ENCODE measurements at places on chromosomes 6 and 20.

- DNase-seq, result no peak
Observed at GRCh38 chr6:89526563-89526869, 93.6 kb downstream of the ANKRD6 start.

GRCh38 chr6:87483929-87484328, 11.2 kb downstream of the SLC35A1 start:
- no peak for DNase-seq

GRCh38 chr20:44810391-44811149, at the start of gene RIMS4:
Gene RIMS4, minus strand, starts transcription at chr20:44810546. Its CDS starts 275 bp downstream, at chr20:44810271.
- DNase-seq, result no peak

DNA sequence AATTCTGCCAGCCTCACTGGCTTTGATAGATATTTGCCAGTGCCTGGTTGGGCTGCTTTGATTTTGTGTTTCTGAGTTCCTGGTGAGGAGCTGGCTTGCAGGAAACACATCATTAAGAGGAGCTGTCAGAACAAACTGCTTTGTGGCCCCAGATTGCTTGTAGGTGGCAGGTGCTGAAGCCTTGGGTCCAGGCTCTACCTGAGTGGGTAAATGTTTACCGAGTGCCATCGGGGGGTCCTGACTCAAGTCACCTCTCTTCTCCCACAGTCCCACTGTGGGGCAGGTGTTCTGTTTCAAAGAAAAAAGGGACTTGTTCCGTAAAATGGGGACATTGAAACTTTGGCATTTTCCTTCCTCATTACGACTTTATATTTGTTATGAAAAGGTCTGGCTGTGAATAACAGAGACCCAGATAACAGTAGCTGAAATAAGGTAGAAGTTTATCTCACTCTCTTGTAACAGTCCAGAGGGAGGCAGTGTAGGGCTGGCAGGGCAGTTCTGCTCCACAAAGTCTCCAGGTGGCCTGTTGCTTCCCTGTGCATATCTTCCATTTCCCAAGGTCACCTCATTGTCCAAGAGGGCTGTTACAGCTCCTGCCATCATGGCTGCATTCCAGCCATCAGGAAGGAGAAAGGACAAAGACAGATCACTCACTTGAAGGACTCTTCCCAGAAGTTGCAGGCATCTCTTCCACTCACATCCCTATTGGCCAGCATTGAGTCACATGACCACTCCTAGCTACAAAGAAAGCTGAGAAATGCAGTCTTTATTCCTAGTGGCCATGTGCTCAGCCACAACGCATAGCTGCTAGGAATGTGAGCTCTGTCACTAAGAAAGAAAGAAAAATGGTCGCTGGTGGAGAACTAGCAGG, 149.9 kb upstream of the KCNG1 start:
- no peak for DNase-seq

GRCh38 chr20:59146780-59147565, 16.6 kb upstream of the ZNF831 start:
- DNase-seq, result no peak

DNA sequence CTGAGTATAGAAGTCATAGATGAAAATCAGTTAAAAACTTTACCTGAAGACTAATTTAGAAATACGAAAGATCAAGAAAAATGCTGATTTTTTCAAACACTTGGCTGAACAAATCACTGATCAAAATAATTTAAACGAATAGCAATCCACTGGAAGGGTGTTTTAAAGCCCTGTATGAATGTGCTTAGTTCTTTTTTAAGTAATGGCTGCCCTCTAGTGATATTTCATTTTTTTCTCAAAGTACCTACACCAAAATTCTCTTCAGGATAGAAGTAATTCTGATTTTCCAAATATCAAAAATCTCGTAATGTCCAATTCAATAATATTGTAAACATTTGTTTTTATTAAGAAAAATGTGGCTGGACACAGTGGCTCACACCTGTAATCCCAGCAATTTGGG, 32.5 kb downstream of the AKAP7 start:
- no peak for DNase-seq

DNA sequence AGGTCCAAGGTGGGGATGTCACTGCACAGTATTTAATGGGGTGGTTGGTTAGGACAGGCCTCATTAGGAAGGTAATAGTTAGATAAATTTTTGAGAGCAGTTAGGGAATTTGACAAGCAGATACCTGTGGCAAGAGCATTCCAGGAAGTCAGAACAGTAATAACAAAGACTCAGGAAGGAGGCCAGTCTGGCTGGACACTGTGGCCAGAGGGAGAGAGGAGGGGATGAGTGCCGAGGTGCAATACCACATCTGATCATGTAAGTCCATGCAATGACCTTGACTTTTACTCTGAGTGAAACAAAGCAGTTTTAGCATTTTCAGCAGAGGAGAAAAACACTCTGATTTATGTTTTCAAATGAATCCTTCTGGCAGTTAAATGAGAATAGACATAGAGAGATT, 990.7 kb upstream of the FLRT3 start:
- no peak for DNase-seq

DNA sequence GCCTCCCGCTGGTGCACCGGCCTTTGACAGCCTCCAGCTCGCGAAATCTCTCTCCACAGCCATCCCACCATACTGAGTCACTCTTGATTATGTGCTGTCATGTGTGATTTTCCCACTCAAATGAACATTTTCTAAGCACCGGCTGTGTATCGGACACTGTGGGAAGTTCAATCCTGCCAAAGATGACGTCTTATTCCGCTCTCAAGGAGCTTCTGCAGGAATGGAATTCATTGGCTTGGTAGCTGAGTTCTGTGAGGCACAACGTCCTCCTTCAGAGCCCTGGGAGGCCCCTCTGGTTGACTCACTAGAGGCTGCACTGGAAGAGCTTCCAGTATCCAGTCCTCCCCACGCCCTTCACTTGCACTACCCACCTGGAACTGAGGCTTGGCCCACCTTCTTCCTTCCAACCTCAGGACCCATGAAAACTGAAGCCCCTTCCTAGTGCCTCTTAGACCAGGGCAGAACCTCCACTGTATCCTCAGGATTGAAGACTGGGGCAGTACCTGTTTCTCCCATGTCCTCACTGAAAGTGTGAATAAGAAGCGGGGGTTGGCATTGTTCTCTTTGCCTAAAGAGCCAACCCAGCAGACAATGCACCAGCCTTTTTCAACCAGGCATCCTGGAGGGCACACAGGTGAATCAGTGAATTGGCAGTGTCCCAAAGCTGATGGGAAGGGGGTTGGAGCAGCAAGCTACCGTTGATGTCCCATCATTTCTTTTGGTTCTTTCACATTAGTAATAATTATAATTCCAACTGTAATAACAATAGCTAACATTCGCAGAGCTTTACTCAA, 1.7 kb downstream of the UNC5CL start:
- DNase-seq, result no peak

DNA sequence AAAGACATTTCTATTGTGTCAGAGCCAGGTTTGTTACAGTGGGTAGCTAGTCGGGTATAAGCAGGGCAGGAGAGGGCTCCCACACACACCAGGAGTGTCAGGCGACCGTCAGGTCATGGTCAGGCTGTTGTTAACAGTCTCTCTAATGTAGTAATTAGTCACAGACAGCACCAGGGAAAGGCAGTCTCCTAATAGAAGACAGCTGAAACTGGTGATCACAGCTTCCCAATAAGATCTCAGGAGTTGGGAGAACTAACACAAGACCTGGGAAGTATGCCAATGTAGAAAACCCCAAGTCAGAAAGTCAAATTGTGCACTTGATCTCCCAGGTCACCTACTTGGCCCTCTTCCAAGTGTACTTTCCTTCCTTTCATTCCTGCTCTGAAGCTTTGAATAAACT, 53.0 kb upstream of the GPR6 start:
- DNase-seq, result no peak

- DNase-seq, result no peak
Observed at GRCh38 chr6:99612551-99613408, 6.1 kb downstream of the PRDM13 start.

DNA sequence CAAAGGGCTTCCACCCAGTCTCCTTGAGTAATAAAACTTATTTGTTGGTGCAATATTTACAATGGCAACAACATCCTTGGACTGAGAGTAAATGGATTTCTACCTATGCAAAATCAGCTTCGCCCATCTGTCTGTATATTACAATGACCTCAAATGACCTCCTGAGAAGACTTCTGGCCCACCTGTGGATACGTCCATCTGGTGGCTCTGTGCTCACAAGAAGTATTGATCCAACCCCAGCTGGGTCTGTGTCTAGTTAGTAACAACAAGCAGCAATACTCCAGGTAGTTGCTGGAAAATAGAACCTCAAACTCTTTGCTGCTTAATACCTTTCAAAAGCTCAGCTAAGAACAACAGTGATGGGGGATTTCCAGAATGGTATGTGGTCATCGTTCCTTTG, 34.7 kb upstream of the GSTA4 start:
- no peak for DNase-seq

- no peak for DNase-seq
Observed at GRCh38 chr6:133242637-133243585, 1.8 kb downstream of the EYA4 start.

DNA sequence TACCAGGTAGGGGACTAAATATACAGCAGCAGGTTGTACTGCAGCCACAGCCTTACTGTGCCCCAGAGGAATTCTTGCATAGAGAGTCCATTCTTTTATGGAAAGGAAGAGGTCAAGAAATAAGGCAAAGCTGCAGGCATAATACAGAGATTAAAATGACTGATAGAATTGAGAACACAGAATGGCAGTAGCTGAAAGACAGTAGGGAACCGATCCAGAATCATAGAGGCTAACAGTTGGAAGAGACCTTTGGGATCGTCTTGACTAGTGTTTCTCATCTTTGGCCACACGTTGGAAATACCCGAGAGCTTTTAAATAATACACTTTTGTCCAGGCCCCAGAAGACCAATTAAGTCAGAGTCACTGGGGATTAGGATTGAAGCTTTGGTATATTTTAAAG, 492.6 kb upstream of the SOX4 start:
- no peak for DNase-seq

DNA sequence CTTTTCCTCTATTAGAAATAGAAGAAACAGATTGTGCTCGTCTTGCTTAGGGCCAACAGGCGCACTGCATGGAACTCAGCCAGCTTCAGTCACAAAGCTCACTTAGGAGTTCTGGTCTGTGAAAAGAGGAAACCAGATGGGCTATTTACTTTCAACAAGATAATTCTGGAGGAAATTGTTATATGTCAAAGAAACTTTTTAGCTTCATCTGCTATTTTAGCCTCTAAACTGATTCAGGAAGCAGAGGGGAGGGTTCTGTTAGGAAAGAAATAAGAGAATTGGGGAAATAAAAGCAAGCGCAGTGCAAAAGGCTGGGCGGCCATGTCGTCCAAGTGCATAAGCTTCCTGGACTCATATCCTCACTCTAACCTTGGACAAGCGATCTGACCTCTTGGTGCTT, 21.3 kb downstream of the PRKN start:
- DNase-seq, result peak; percentile 14

GRCh38 chr20:48615871-48616270, 211.9 kb downstream of the PREX1 start:
- no peak for DNase-seq

GRCh38 chr20:41047975-41048305, 19.3 kb downstream of the TOP1 start:
- no peak for DNase-seq

DNA sequence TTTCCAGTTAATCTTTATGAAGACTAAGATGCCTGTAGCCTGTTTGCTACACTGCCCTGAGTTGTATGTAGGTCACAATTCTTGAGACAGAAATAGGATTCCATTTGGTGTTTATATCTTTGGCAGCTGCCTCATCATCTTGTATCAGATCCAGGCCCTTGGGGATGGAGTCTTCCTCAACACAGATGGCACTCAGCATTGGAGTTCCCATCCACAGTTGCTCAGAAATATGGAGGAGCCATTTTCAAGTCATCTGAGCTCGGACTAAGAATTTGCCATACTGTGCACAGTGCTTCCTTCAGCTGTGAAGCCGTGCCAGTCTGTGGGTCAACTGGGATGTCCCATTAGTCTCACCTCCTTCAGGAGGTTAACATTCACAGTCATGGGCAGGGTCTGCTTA, 156.6 kb downstream of the ZDHHC14 start:
- DNase-seq, result no peak

- DNase-seq, result no peak
Observed at GRCh38 chr6:85431271-85431670, 18.6 kb upstream of the NT5E start.

DNA sequence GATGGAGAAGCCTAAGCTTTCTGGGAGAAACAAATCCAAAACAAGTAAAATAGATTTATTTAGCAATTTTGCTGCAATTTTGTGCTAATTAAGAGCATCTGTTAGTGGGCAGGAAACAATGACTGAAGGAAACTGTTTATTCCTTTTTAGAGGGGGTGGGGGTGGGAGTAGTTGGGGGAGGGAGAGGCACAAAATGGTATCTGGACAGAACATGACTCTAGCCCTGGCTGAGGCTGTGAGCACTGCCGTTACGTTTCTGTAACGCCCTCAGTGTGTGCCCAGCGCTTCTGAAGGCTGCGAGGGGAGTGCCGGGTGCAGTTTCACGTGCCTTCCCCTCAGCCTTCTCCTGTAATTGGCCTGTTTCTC, 28.8 kb downstream of the METTL24 start:
- DNase-seq, result no peak

DNA sequence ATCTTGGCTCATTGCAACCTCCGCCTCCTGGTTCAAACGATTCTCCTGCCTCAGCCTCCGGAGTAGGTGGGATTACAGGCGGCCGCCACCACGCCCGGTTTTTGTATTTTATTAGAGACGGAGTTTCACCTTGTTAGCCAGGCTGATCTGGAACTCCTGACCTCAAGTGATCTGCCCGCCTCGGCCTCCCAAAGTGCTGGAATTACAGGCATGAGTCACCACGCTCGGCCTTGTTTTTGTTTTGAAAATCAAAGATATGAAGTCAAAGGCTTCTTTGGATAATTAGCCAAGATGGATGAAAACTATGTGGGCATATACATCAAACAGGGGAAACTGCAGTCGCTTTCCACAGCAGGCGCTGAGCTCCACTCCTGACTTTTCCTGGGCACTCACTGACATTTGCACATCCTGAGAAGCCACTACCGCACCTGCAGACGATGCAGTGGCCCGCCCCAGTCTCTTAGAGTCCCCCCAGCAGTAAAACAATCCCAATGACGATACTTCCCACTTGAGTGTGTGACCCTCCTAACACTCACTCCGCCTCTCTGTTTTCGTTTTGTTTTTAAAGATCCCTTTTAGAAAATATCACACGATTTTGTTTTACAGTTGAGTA, 44.1 kb downstream of the GJA1 start:
- DNase-seq, result no peak

DNA sequence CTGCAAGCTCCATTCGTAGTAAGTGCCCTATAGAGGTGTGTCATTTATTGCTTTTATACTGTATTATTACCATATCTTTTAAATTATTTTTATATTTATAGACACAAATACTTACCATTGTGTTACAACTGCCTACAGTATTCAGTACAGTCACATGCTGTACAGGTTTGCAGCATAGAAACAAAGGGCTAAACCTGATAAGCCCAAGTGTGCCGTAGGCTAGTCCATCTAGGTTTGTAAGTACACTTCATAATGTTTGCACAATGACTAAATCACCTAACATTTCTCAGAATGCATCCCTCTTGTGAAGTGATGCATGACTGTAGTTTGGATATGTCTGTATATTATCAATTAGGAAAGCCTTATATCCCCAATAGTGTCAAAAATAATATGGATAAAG, 122.8 kb downstream of the CLVS2 start:
- DNase-seq, result no peak

GRCh38 chr20:41081276-41081814, 52.7 kb downstream of the TOP1 start:
- DNase-seq, result no peak

- DNase-seq, result no peak
Observed at GRCh38 chr6:121352941-121353340, 18.7 kb upstream of the TBC1D32 start.

- DNase-seq, result no peak
Observed at GRCh38 chr6:163414946-163415619, 565 bp downstream of the QKI start.

- DNase-seq, result no peak
Observed at GRCh38 chr20:47791084-47791599, 5.9 kb upstream of the SULF2 start.

- no peak for DNase-seq
Observed at GRCh38 chr6:148501178-148501590, 158.5 kb downstream of the SASH1 start.

Data from SK-N-MC (cell line).